Activated naive CD4-positive, alpha-beta T cell treated with anti-CD3 and anti-CD28 coated beads, Interleukin-2, amount 10 ng/mL, durations not matched to agents 7 days and 5 days (primary cell): ENCODE measurements at places on chromosomes 11 and 22.
A peak's percentile ranks its signal among the peaks of the same experiment; 100 is the strongest.

DNA sequence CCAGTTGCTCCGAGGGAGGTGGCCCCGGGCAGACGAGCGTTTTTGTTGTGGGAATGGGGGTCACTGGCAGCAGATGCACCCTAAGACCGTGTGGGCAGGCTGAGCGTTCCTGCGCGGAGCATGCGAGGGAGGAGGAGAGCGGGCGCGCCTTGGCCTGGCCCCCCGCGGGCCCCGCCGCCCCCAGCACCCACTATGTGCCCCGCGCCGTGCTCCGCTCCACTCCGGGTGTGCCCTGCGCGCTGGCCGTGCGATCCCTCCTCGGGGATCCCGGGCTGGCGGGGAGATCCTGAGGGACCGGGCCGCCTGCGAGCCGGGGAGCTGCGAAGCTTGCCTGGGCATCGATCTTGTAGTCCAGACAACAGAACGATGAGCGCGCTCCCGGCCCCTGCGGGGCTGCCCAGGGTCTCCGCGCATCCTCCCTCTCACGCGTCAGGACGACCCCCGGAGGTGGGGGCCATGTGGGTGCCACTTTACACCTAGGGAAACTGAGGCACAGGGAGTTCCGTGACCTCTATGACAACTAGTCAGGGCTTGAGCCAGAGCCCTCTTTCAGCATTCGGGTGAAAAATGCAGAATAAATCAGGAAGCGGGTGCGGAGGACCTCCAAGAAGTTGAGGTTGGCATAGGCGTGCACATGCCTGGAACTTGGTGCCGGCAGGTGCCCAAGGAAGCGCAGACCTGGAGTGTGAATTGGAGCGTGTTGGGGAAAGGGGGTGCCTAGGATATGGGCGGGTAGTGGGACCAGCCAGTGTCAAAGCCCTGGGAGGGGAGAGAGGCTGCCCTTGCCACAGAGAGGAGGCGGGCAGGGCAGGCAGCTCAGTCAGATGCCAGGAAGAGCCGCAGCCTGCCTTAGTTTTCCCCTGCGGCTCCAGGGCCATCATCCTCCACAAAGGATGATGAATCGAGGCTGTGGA is 1.3 kb upstream of the KMT5B start:
- no peak for DNase-seq

DNA sequence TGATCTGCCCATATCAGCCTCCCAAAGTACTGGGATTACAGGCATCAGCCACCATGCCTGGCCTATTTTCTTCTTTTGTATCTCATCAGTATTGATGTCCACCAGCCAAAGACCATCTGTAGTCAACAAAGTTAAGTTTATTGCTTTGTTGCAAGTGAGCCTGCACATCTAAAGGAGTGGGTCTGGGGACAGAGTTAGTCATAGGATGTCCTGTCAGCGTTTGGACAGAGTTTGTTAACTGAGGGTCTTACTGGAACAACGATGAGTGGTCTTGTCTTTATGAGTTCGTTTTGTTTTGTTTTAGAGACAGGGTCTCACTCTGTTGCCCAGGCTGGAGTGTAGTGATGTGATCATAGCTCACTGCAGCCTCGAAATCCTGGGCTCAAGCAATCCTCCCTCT is 40.6 kb upstream of the SEPTIN5 start:
- DNase-seq: no peak

GRCh38 chr22:45130891-45131290 is 32.8 kb upstream of the NUP50 start:
- no peak for DNase-seq

GRCh38 chr11:35317253-35317652 is 102.1 kb downstream of the SLC1A2 start:
- DNase-seq: no peak

- DNase-seq: no peak
These were observed 6.0 kb downstream of the PARVG start for GRCh38 chr22:44186737-44187136.

- no peak for DNase-seq
These were observed 51.4 kb upstream of the CEP126 start for GRCh38 chr11:101863361-101863760.

DNA sequence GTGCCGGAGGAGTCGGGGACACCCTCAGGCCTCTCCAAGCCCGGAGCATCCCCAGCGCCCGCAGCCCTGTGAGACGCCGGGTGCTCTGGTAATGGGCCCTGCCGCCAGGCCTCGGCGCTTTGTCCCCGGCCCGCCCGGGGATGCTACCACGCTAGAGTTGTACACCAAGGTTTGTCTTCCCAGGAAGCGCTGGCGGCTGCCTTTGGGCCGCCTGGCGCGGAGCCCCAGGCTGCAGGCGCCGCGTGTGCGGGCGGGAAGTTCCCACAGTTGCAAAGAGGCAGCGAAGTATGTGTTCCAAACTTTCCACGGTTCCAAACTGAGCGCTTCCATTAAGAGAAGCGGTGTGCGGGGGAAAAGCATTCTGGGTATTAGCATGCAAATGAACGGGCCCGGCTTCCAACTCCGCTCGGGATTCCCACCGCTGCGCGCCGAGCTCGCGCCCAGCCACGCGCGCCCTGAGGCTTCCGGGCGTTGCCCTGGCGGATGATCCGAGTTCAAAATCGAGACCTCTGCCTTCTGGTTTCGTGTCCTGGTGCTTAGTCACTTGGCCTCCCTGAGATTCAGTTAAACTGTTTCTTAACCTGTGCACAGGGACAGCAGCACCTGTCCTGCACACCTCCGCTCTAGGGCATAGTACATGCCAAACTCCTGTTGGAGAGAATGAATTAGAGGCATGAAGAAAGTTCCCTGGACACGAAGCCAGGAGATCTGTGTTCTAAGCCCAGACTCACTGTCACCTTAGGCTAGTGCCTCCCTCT is 1.3 kb upstream of the PATZ1 start:
- peak; percentile 74 for DNase-seq

- DNase-seq: no peak
These were observed 8.3 kb upstream of the KMT5B start for GRCh38 chr11:68221406-68221805.

DNA sequence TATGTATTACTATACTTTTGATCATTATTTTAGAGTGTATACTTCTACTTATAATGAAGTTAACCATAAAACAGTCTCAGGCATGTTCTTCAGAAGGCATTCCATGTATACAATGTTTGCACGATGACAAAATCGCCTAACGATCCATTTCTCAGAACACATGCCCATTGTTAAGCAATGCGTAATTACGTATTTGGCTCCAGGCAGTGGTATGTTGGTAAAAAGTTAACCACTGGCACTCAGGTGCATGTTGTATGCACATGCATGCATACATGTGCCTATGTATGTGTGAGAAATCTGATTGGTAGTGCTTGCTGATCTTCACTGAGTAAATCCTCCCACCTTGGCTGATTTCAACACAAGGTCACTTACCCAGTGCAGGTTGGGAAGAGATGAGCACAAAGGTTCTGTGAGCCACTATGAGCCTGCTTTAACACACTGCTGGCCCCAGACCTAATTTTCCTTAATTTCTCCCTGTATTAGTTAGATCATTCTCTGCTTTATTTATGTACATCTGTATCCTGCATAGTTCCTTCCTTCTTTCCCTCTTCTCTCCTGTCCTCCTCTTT is 164.6 kb downstream of the ARHGAP42 start:
- DNase-seq: no peak

GRCh38 chr11:15958910-15959309 is 397.4 kb downstream of the SOX6 start:
- DNase-seq: no peak

DNA sequence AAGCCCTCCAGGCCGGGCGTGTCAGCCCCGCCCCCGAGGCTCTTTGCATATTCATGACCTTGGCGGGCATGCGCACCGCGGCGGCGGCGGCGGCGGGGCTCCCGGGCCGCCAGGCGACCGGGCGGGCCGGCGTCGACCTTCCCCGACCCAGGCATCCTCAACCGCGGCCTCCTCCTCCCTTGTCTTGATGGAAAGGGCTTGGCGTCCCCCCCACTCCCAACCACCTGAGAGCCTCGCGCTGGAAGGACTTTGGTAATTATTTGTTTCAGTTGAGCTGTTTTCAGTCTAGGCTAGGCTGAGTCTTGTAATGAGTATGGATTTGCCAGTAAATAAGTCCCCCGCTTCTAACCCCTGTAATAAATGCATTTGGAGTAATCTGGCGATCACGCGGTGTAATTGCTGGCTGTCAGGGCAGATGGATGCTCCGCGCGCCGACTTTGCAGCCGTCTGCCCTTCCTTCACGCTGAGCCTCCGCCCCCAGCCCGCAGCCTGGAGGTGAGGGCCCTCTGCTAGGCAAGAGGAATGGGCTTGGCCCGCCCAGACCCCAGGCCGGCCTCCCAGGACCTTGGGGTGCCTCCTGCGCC is 25.2 kb downstream of the FLRT1 start:
- DNase-seq: peak; percentile 74

DNA sequence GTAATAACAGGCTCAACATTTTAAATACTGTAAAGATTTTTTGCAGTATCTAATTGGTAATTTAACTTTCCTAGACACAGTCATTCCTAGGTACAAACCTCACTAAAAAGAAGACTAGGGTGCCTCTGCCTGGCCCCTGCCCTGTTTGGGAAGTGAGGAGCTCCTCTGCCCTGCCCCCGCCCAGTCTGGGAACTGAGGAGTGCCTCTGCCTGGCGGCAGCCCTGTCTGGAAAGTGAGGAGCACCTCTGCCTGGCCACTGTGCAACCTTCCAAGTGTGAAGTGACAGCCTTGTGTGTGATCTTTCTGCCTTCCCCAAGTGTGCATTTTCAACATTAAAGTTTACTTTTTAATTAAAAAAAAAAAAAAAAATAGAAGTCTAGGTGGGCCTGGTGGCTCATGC is 4.2 kb downstream of the CHORDC1 start:
- DNase-seq: no peak

DNA sequence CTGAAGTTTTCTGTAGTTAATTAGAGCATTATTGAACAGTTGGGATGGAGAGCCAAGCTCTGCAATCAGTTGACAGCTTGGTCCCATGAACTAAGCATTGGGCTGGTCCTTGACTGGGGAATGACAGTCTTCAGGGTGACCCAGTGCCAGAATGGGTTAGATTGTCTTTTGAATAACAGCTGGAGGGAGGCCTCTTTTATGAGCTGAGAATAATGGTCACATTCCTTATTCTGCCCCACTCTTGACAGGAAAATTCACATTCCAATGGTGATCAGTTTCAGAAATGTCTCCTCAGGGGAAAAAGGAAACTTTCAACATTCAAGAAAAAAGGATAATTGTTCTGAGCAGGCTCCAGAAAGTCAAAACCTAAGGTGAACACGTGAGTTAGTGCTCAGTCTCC is 113.9 kb downstream of the KIRREL3 start:
- DNase-seq: no peak

DNA sequence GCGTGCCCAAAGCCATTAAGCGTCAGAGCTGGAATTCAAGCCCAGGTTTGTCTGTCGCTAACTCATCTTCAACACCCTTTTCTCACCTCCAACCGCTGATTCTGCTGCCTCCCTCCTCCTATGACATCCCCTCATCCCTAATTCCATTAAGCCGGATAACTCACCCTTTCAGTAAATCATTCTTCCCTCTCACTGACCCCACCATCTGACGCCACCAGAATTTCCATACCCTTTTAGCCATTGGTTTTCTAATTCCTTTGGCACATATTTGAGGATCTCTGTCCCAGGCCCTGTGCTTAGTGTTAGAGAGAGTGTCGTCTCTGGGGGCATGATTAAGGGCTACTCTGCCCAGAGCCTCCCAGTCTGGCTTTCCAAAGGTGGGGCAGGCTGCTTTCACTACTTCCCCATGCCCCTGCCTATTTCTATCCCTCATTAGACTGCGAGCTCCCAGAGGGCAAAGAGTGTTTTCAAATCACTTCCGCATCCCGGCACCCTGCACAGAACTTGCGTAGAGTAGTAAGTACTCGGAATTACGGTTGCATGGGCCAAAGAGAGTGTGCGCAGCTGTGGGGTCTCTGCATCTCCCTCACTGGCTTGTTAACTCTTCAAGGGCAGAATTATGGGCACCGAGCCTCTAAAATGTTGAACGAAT is 3.9 kb downstream of the KLHL35 start:
- DNase-seq: no peak
